Colonic mucosa (tissue), 4 donors: ENCODE measurements at places on chromosomes 6 and 20. TPM values are rescaled to one million over a fixed set of nuclear protein-coding genes. Genes with fewer than 3 reads are reported as not detected.

- DNase-seq = no peak
Observed at GRCh38 chr6:111765763-111766162, 107.5 kb downstream of the FYN start.

GRCh38 chr6:140201787-140202458, 827.5 kb upstream of the CITED2 start:
- DNase-seq = no peak

GRCh38 chr6:85453490-85453889, 3.6 kb downstream of the NT5E start:
- DNase-seq = no peak

Gene ASIP
- total RNA-seq = not detected

Gene POPDC3
- 0.24 TPM for total RNA-seq
